Jurkat, Clone E6-1 (cell line): ENCODE measurements at places on chromosomes 2 and 18.

- peak; percentile 7 for DNase-seq
These were observed 294.5 kb upstream of the NT5C1B start for GRCh38 chr2:18883616-18884456.

- no peak for DNase-seq
These were observed 93.2 kb downstream of the ADD2 start for GRCh38 chr2:70674636-70675430.

GRCh38 chr2:73063909-73064875 is 7.3 kb downstream of the SFXN5 start:
- DNase-seq: no peak

DNA sequence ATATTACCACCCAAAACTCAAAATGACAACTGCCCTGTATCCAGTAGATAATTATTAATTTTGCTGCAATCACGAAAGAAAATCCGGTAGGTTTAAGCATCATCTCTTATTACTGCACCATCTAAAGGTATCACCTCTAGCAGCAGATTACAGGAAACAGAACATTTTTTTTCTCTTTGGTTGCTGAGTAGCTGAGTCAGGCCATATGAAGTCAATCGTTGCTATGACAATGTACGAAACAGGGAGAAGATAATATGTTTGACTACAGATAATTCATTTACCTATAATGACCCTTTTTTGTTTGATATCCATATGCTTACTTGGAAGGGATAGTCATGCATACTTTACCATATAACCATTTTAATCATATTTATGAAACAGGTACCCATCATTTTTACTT is 831.6 kb upstream of the CHAC2 start:
- no peak for DNase-seq

DNA sequence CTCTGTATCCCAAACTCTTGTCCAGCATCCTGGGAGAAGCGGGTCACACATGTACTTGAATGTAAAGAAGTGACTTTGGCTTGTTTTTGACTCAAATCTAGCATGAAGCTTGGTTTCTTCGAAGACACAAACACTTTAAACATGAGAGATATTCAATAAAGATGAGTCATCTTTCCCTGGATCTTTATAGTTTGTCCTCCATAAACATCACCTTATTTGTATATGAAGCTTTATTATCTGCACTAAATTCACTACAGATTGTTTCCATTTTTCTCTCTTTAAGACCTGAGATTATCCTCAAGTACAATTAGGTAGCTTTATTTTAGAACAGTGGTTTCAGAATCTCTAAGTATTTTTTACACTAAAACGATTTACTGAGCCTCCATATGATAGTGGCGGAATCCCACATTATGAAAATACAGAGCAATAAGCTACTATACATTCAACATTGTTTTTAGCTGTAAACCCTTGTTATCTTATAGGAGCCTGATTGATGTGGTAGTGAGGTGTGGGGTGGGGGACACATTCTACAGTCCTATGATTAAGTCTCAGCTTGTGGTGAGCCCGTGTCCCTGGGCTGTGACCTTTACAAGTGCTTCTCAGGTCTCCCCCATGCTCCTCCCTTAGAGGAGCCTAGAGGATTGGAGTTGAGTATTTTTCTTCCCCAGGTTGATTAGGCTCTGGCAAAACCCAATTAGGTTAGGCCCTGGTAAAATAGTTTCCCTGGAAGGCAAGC is 79.6 kb upstream of the RAPGEF4 start:
- DNase-seq: no peak

- DNase-seq: no peak
These were observed 17.3 kb downstream of the PHLPP1 start for GRCh38 chr18:62732617-62733016.

- no peak for DNase-seq
These were observed 213.8 kb downstream of the PIEZO2 start for GRCh38 chr18:10935588-10935987.

DNA sequence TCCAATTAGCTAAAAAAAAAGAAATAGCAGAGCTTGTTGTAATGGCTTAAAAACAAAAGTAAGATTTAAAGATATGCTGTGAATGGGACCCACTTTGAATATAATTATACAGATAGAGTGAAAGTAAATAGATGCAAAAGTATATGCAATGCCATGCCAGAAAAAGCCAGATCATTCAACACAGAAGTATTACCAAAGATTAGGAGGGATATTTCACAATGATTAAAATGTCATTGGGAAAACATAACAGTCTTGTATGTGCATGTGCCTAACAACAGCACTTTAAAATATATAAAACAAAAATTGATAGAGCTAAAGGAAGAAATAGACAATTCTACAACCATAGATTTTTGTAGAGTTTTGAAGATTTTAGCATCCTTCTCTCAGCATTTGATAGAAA is 19.9 kb upstream of the SIGLEC15 start:
- no peak for DNase-seq

- no peak for DNase-seq
These were observed 119.9 kb upstream of the CAB39 start for GRCh38 chr2:230592775-230593174.

- no peak for DNase-seq
These were observed 394.9 kb downstream of the ARHGAP15 start for GRCh38 chr2:143524119-143524553.

GRCh38 chr18:74796841-74797576 is 199.3 kb downstream of the ZNF407 start:
- DNase-seq: no peak

- DNase-seq: no peak
These were observed 151.1 kb downstream of the MBP start for GRCh38 chr18:76981396-76981968.

GRCh38 chr2:182550234-182550633 is 123.4 kb upstream of the PDE1A start:
- no peak for DNase-seq

DNA sequence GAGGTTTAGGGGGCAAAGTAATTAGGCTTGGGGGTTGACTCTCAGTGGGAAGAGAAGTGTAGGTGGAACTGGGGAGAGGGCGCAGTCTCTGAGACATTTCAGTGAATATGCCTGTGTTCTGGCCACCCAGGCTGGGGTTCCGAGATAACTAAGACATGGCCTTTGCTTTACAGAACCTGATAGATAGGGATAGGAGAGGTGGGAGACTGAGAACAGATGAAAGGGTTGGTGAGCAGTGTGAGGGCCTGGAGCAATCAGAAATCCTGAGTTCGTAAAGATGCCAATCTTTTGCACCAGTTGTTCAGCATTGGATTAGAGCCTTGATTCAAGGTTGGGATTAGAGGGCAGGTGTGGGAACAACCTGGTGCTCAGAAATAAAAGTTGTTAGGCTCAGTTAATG is 15.6 kb downstream of the PARD3B start:
- DNase-seq: no peak

DNA sequence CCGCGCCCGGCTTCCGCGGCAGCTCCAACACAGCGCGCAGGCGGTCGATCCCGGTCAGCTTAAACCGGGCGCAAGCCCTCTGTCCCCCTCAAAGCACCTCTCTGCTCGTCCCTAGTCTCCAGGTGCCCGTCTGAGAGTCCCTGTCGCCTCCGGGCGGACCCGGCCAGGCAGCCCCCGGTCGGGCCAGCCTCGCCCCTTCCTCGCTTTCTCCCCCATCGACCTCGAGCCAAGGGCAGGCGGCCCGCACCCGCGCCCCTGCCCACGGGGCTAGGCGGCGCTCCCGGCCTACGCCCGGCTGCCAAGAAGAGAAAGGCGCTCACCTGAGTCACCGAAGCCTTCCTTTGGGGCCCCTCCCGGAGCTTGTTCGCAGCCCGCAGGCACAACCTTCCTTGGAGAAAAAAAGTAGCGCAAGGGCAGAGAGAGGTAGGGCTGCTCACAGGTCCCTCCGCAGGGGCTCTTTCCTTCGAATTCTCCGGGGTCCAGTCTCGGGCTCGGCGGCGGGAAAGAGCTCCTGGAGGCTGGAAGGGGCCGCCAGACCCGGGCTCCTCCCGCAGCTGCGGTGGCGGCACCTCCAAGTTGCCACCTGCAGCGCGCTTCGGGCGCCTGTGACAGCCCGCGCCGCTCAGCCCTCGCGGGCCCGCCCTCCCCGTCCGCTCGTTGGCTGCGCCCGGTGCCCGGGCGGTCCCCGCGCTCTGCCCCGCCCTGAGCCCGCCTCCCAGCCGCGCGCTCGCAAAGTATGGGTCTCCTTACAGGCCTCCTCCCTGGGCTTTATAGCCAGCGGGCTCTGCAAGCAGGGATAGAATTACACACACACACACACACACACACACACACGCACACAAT is 86.5 kb upstream of the EPB41L3 start:
- no peak for DNase-seq

GRCh38 chr2:120440521-120441350 is 94.8 kb downstream of the INHBB start:
- no peak for DNase-seq

GRCh38 chr2:159124441-159124911 is 156.0 kb downstream of the TANC1 start:
- DNase-seq: peak; percentile 49

- DNase-seq: no peak
These were observed 202.2 kb downstream of the CDH20 start for GRCh38 chr18:61535401-61535800.

- no peak for DNase-seq
These were observed 64.8 kb downstream of the NPPC start for GRCh38 chr2:231861288-231861931.

DNA sequence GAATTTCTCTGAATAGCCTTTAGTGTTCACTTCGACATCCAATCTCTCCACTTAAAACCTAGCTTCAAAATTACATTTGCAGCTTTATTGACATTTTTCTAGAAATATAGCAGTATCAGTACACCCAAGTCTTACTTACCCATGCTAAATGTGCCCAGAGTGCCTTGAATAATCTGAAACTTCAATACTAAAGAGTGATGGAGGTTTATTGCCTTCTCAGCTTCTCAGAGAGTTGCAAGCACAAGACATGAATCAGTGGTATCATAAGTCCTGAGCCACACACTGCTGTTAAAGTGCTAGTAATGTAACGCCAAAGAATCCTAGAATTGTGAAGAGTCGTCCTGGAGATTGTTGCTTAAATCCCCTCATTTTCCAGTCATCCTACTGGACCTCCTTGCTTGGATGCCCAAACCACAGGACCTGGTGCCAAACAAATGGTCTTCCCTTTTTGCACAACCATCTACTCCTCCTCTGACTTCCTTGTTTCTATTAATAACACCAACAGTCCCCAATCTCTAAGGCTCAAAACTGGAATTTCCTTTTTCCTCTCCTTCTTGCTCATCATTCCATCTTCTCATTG is 83.2 kb upstream of the SPATS2L start:
- no peak for DNase-seq

GRCh38 chr2:221641181-221641871 is 69.2 kb upstream of the EPHA4 start:
- peak; percentile 76 for DNase-seq

DNA sequence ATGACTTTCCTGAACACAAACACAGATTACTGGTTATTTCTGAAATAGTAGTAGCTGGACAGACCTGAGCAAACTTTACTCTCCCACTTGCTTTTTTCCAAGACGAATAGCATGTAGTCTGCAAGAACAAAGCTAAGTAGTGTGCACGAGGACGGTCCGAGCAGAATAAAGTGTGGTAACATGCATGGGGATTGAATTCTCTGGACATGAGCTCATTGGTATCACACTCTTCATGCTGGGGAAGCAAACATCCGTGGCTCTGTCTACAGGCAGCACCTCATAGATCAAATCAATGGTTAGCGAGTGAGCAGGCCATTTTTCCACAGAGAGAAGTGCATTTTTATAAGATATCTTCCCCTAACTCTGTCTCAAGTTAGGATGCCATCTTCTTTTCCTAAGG is 164.8 kb upstream of the STK17B start:
- DNase-seq: no peak

DNA sequence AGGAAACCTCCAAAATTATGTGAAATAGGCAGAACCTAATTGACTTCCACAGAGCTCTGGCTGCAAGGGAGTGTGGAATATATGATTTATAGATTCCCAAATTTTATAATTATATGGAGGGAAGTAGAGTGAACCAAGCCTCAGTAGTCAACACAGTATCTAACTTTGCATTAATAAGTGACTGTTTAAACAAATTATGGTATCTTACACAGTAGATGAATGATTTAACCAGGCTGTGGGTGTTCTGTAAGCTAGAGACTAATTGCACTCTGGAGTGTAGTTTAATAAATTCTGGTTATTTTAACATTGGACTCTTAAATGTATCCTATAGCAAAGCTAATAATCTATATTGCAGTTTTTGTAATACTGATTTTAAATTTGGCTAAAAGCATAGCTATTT is 183.5 kb downstream of the KIAA1328 start:
- no peak for DNase-seq

DNA sequence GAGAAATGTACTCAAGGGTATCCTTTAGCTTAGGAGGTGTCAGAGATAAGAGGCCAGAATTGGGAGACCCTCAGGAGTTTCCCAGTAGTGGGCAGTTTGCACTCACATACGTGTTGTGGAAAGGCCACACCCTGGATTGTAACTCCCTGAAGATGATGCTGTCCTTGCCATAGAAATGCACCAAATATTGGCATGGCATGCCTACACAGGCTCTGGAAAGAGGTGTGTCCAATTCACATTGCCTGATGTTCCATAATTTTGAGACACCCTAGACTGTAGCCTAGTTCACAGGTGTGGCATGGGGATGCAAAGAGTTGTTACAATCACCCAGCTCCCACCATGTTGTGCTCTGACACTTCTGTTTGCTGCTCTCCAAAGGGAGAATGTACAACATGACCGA is 271.9 kb downstream of the CCDC85A start:
- no peak for DNase-seq

GRCh38 chr2:120685066-120685973 is 50.3 kb upstream of the GLI2 start:
- DNase-seq: no peak

DNA sequence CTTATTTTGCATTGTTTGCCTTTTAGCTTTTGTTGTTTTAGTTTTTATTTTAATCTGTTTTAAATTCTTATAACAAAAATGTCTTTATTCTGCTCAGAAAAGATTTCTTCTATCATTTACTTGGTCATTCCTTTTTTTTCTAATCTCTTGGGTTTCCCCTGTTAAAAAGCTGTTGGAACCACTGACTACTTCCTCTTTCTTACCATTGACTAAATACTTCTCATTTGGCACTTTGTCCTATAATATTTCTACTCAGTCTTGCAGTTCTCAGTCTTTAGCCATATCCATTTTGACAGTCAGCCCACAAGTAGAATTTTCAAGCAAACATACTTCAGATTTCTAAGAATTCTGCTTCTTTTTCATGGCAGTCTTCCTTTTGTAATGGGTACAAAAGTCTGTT is 567.2 kb downstream of the SATB2 start:
- no peak for DNase-seq

- DNase-seq: no peak
These were observed 36.6 kb upstream of the GORASP2 start for GRCh38 chr2:170892391-170892951.

GRCh38 chr18:55585920-55586561 is 2.0 kb downstream of the TCF4 start:
- DNase-seq: no peak

- DNase-seq: no peak
These were observed 105.6 kb downstream of the MAPK4 start for GRCh38 chr18:50665519-50665918.

DNA sequence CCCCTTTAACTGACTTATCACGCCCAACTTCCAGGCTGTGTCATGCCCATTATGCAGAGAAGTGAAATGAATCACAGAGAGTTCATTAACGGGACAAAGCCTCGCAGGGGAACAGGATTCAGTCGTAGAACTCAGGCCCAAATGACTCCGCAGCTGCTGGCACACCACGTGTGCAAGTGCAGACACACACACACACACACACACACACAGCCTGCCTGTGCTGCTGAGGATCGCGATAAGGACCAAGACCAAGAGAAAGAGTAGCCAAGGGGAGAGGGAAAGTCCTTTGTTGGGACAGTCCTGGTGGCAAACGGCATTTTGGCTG is 90.0 kb upstream of the TAF1B start:
- DNase-seq: no peak
